MV-4-11 (cell line): ENCODE measurements at places on chromosomes 6 and 20.

GRCh38 chr20:63411898-63412631, 50.9 kb upstream of the CHRNA4 start:
- DNase-seq, result no peak

- no peak for DNase-seq
Measured at GRCh38 chr6:166926748-166927147, 29.6 kb downstream of the RNASET2 start.

- DNase-seq, result peak; percentile 77
Measured at GRCh38 chr20:33812152-33812849, 1.2 kb downstream of the CHMP4B start.

GRCh38 chr20:22921595-22922421, 113.3 kb upstream of the SSTR4 start:
- DNase-seq, result peak; percentile 94

GRCh38 chr6:89495961-89496535, 63.1 kb downstream of the ANKRD6 start:
- DNase-seq, result no peak

DNA sequence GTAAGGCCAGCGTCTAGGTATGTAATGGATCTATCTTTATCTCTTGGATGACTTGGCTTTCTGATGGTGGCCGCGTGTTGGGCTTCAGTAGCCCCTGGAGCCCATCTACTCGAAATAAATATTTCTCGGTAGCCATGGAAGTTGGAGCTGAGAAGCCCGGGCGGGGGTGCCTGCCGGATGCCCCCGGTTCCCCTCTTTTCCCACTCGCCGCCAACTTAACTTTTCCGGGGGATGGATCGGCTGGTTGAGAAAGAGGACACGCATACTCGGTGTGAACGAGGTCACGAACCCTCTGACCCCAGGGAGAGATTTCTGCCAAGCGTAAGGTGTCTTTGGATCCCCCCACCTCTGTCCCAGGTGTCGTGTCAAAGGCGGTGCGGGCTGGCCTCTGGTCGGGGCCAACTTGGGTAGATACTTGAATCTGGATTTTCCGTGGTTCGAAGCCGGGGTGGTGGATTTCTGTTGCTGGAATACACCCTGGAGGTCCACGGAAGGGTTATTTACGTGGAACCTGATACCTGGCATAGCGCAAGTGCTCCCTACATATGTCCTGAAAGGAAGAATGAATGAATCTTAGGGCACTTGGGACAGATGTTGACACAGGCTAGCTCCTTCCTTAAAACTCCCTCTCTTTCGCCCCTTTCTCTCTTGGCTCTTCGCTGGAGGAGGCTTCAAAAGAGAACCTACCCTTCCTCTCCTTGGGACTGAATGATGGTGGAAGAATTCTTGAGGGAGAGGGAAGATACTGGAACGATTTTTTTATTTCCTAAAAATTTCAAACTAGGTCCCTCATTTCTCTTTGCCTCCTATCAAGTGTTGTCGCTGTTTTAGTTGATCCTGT, 996 bp downstream of the DOK5 start:
- no peak for DNase-seq

DNA sequence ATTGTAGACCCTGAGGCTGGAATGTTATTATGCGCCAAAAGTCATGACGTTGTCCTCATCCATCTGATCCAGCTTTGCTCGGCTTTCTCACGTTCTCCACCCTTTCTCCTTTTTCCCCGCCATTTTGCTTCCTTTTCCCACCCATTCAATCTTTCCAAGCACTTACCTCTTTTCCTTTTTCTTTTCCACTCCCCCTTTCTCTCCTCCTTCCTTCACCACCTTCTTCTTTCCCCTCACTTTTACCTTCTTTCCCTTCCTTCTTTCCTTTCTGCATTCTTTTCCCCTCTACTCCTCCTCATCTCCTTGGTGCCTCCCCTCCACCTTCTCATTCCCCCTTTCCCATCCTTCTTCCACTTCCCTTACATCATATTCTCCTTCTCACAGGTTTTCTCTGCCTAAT, 304.8 kb upstream of the TSHZ2 start:
- DNase-seq, result no peak

DNA sequence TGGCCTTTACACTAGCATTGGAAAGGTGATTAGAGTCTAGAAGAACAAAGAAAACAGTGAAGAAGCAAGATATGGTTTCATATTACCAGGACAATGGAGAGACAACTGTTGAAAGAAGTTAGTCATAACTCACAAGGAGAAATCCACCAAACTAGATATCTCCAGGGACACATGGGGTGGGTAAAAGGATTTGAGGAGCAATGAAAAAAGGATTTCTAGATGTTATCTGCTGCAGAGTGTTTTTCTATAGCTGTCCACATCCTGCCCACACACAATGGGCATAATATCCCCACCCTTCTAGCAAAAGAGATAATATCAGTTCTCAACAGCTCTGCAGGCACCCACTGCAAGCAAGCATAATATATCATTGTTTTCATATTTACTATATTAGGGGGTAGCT, 303.1 kb downstream of the HAO1 start:
- DNase-seq, result no peak

GRCh38 chr6:74720923-74721322, 484.9 kb downstream of the COL12A1 start:
- no peak for DNase-seq

GRCh38 chr6:158051968-158052367, 70.3 kb downstream of the SYNJ2 start:
- no peak for DNase-seq

GRCh38 chr6:71468038-71468437, 179.4 kb downstream of the OGFRL1 start:
- DNase-seq, result no peak

DNA sequence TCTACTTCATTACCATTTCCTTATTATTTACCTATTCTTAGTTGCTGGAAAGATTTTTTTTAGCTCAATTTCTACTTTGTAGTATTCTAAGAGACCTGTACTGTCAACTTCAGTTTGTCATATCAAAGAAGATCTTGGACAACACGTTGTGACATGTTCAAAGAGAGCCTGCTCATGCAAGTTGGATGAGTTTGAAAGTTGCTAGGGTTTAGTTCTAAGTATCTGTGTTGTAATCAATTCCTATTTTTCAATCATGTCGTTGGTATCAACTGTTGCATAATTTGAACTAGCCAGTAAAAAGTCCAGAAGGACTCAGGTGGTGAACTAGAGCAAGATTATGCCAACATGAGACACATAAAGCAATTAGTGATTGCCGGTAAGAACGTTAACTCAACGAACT, 30.2 kb downstream of the PKIB start:
- peak; percentile 17 for DNase-seq

- peak; percentile 72 for DNase-seq
Measured at GRCh38 chr6:88177961-88178464, 11.9 kb upstream of the CNR1 start.

DNA sequence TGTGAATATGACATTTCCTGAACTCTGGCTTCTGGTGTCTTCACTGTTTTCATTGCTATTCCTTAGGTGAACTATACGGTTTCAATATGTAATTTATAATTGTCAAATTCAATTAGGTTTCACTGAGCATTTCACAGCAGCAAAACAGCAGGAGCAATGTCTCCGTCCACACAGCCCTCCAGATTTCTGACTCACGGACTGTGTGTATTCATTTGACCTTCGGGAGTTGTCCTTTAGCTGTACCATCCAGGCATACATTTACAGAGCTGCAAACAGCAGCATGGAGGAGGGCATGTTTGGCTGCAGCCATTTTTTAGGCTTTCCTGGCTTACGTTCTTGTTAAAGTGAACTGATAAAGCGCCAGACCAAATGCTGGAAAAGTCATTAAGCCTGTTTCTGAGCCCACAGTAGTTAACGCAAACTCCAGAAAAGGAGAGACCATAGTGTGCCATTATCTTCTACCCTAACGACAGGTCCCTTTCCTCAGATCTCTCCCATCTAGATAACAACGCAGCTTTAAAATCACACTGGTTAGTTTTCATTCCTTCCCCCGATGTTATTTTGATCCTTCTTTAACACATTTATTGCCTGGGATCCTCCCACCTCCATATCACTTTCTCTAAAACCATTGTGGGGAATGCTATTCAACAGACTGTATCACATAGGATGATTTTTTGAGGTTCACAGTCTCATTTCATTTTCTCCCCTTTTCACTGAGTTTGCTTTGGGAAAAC, 18.3 kb downstream of the FOXC1 start:
- no peak for DNase-seq

DNA sequence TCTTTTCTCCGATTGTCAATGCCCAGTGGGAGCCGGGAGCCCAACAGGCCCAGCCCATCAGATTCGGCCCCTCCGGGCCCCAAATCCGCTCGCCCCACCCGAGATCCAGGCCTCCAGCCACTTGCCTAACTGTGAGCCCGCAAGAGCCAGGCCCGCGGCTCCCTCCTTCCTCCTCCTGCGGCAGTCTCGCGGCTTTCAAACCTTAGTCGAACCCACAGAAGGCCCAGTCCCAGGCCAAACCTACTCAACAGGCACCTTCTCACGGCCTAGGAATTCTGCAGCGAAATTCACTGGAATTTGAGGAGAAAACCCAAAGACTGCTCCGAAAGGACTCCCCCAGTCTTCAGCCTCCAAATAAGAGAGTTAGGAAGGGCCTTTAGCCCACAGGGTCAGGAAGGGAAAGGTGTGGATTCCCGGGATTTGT, 2.8 kb upstream of the TFAP2A start:
- no peak for DNase-seq

DNA sequence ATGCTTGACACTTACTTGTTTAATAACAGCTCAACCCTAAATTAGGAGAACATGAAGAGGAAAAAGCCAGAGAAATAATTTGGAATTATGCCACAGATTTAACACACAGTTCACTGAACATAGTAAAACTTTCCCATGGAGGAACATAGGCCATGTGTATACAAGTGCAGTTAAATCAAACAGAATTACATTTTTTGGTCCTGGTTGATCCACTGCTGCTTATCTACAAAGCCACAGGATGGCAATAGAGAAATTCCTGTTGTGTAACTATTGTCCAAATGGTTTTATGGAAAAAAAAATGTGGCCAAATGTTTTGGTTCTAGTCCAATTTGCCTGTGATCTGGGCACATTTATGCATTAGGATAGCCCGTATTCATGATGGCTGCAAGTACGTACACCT, 136.8 kb downstream of the ALDH8A1 start:
- no peak for DNase-seq

GRCh38 chr20:53003420-53004154, 31.4 kb downstream of the TSHZ2 start:
- no peak for DNase-seq

DNA sequence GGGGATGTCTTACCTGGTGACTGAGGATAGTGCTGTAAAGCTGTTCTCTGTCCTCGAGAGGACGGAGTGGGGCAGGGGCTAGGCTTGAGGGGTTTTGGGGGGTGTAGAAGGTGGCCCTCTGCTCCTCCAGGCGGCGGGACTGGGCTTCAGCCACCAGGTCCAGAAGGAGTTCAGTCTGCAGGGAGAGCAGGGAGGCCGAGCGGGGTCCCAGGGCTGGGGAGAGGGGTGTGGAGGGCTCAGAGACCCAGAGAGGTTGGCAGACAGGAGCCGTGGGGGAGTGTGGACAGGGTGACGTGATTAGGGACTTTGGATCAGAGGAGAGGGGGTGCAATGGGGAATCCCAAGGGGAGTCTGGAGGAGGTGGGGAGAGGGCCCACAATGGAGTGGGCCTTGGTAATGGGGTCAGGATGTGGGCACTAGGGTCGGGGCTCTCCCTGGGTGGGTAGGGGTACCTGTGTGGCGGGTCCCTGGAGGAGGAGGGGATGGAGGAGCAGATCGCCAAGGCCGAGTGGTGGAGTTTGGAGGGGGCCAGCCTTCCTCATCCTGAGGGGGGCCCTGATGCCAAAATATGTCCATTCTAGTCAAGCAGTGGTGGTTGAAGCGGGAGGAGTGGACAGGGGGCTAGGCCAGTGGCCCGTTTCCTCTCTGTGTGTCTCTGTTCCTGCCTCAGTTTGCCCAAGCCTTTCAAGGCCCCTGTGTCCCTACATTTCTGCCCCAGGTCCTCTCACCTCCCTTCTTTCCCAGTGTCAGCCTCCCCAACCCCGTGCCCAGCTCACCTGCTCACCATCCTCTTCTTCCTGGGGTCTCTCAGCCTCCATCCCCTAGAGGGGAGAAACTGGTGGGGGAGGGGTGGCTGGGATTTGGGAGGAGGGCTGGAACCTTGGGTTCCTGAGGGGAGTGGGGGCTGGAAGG, 491 bp downstream of the GPSM3 start:
- no peak for DNase-seq

DNA sequence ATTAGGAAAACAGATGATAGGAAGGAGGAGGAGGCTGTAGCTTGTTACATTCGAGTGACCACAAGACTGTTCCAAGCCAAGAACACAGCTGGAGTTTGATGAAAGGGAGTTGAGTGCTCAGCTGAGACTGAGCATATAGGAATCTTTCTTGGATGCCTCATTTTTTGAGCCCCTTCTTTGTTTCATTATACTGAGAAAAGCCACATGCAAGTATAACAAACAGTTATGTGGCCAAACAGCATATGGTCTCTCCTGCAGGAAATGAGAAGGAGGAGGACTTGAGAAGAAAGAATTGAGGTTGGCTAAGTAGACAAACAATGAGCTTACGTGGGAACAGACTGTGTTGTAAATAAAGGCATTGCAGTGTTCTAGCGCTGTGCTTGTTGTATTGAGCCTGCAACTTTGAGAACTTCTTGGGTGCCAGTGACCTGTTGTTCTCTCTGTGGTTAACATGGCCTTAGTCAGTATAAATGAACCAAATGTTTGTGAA, 78.3 kb downstream of the AKAP7 start:
- peak; percentile 3 for DNase-seq

GRCh38 chr6:15330174-15330944, 84.5 kb downstream of the JARID2 start:
- DNase-seq, result peak; percentile 57

- peak; percentile 71 for DNase-seq
Measured at GRCh38 chr20:19964289-19965265, 52.6 kb upstream of the NAA20 start.

GRCh38 chr6:148538261-148539190, 195.9 kb downstream of the SASH1 start:
- no peak for DNase-seq

- peak; percentile 30 for DNase-seq
Measured at GRCh38 chr20:63847237-63848002, 13.9 kb upstream of the ABHD16B start.

- peak; percentile 30 for DNase-seq
Measured at GRCh38 chr6:157066781-157067491, 256.4 kb downstream of the TMEM242 start.

DNA sequence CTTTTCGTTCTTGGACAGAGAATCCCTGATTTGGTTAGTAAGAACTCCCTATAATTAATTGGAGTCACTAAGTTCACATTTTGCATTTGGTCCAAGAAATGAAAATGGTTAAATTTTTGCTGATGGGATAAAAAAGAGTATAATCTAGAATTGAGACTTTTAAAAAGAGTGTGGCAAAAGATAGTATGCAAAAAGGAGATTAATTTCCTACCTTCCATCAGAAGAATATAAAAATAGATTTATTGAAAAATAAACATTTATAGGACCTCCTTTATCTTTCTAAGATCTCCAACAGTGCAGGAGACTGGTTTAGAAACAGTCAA, 105.5 kb upstream of the EEF1E1 start:
- no peak for DNase-seq
